Stomach (tissue), 19 donors: ENCODE measurements at places on chromosomes 7 and 10.

GRCh38 chr7:94409200-94409948, 14.7 kb downstream of the COL1A2 start:
- H3K27ac ChIP-seq: no peak overlapping the region
- peaks cover 28% of the 10 kb centered on the region for H3K36me3 ChIP-seq
- no peak for DNase-seq
- H3K4me1 ChIP-seq: no peaks in the 10 kb centered on the region
- no peaks in the 10 kb centered on the region for H3K27me3 ChIP-seq
- no peak overlapping the region for H3K4me3 ChIP-seq

GRCh38 chr10:3622427-3622826, 162.6 kb downstream of the KLF6 start:
- H3K4me3 ChIP-seq: no peak overlapping the region
- H3K27ac ChIP-seq: no peak overlapping the region
- DNase-seq: no peak
- no peaks in the 10 kb centered on the region for H3K27me3 ChIP-seq
- H3K4me1 ChIP-seq: peaks cover 9% of the 10 kb centered on the region
- H3K36me3 ChIP-seq: no peaks in the 10 kb centered on the region

- no peaks in the 10 kb centered on the region for H3K4me1 ChIP-seq
- peaks cover 83% of the 10 kb centered on the region for H3K36me3 ChIP-seq
- H3K27me3 ChIP-seq: no peaks in the 10 kb centered on the region
- DNase-seq: no peak
- no peak overlapping the region for H3K4me3 ChIP-seq
These were observed 13.4 kb downstream of the LRRC27 start for GRCh38 chr10:132345345-132345744.

DNA sequence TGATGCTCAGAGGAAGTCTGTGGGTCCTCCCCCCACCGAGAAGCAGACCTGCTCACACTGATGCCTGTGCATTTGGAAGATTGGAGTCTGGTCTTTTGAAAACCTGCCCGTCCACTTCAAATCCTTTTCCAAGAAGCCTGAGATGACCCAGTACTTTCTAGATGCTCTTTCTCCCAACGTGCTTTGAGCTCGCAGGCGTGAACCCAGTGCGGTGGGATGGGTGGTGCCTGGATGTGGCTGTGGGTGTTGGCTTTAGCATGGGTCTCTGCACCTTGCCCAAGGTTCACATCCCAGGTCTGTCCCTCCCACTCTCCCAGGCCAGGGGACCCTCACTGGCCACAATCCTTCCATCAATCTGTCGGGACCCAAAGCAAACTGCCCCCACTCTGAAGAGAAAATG, 170.2 kb downstream of the ADARB2 start:
- no peaks in the 10 kb centered on the region for H3K36me3 ChIP-seq
- no peaks in the 10 kb centered on the region for H3K4me1 ChIP-seq
- H3K4me3 ChIP-seq: no peak overlapping the region
- H3K27me3 ChIP-seq: no peaks in the 10 kb centered on the region
- H3K27ac ChIP-seq: no peak overlapping the region

- no peaks in the 10 kb centered on the region for H3K4me1 ChIP-seq
- no peak overlapping the region for H3K27ac ChIP-seq
- H3K27me3 ChIP-seq: no peaks in the 10 kb centered on the region
- no peak for DNase-seq
These were observed 63.3 kb downstream of the MRC1 start for GRCh38 chr10:17872191-17873091.
